Stimulated activated CD4-positive, alpha-beta T cell treated with anti-CD3 and anti-CD28 coated beads, Interleukin-2, amount 100 ng/mL, for 4 hours (primary cell): ENCODE measurements at places on chromosomes 2 and 18.

GRCh38 chr2:10590742-10591141, 99.0 kb downstream of the NOL10 start:
- DNase-seq: no peak

GRCh38 chr2:29035016-29035745, 39.1 kb downstream of the PCARE start:
- no peak for DNase-seq

DNA sequence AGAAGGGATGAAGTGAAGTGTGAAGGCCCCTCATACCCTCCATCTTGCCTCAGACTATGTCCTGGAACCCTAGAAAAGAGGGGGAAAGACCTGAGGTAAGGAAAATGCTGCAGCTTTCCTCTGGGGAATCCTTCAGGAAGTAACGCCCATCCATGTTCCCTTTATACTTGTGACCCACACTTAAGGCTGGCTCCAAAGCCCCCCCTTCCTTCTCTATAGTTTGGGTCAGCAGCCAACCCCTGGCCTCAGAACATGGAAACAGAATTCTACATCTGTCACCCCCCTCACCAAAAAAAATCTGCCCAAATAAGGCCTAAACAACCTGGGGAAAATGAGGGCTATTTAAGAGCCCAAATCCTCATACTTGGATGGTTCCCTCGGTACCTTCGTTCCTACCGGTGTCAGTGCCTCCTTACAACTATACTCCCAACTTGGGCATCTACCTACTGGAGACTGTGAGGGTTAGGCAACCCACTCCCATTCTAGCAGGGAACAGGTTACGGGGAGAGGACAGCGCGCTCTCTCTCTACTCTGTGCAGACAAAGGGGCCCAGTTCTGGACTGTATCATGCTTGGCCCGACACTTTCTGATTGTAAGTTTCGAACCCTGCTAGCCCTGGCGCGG, 689 bp downstream of the OST4 start:
- DNase-seq: no peak

DNA sequence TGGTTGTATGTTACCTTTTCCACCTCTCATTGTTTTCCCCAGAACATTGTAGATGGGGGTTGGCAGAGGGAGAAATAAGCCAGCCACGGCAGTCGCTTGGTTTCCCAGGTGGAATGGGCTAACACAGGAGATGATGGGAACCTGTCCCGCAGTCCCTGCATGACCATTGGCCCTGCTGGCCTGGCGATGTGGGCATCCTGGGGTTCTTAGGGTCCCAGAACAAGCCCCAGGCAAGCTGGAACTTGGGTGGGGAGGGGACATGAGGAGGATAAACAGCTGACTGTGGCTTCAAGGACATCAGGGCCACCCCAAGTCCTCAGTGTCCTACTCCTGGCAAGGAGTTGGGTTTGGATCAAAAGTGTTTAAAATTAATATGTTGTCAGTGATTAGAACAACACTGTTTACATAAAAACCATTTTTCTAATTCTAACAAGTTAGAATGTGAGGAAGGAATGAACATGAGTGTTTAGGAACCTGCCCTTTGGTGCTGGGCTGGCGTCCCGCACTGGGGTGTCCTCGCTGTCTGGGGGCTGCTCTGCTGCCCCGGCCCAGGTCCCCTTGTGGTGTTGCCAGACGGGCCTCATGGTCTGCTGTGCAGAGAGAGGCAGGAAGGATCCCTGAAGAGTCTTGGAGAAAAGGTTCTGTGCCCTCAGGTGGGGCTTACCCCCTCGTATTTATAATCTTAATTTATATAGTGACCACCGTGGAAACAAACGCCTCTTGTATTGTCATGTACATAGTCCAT, 95.1 kb downstream of the USP40 start:
- no peak for DNase-seq

- no peak for DNase-seq
These were observed 45.7 kb upstream of the EML4 start for GRCh38 chr2:42123426-42123825.

DNA sequence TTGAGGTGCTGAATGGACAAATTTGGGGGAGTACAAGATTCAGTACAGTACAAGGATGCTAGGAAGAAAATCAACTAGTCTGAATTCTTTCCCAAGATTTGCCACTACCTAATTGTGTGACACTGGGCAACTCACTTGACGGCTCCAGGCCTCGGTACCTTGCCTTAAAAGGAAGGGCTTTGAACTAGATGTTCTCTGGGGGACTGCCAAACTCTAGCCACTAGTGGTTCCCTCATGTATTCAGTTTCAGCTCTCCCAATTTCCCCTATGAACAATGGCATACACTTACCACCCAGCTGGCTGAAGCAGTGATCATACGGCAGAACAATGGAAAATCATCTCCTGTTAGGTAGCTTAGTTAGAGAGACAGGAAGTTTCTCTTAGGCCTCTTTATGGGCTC, 73.4 kb downstream of the VWC2L start:
- DNase-seq: no peak

DNA sequence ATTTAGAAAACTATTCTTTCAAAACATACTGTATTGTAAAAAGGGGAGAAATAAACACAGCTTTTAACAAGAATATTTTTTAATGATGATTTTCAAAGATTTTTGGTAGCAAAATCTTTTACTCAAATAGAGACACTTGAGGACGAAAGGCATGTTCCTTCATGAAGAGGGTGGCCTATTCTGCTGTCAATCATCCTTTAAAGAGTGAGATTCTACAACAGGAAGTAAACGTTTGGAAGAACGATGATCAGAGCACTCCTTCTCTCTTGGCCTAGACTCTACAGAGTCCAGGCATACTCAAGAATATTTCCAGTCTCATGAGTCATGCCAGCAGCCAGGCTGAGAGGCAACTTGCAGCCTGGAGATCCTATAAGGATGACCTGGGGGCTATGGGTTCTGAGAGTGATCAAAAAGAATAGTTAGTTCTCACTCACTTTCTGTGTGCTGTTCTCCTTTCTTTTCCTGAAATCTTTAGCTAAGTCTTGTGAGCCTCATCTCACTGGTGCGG, 62.4 kb upstream of the TCF4 start:
- DNase-seq: no peak

- no peak for DNase-seq
These were observed 113.2 kb upstream of the CHST9 start for GRCh38 chr18:27298214-27298804.

DNA sequence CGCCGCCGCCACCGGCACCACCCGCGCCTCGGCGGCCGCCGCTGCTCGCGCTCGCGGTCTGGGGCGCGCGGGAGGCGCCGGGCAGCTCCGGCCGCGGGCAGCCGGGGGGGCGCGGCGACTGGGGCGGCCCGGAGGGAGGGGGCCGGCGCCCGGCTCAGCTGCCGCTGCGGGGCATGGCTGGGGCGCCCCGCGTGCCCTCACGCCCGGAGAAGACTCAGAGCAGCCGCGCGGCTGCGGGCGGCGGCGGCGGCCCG, 295 bp downstream of the GAREM1 start:
- no peak for DNase-seq

GRCh38 chr2:172464400-172465129, 37.2 kb downstream of the ITGA6 start:
- DNase-seq: no peak

- DNase-seq: no peak
These were observed 314.8 kb downstream of the MBD2 start for GRCh38 chr18:53909668-53910067.
